NCI-H2107 (cell line): ENCODE measurements at places on chromosomes 7 and 10.

DNA sequence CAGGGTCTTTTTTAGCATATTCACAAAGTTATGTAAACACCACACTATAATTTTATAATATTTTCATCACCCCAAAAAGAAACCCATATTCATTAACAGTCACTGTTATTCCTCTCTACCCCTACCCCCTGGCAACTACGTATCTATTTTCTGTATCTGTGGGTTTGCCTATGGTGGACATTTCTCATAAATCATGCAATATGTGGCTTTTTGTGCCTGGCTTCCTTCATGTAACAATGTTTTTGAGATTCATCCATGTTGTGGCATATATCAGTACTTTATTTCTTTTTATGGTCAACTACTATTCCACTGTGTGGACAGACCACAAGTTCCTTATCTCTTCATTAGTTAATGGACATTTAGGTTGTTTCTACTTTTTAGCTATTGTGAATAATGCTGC lies 59.1 kb upstream of the PAPSS2 start:
- DNase-seq = no peak

GRCh38 chr10:52108236-52108635 lies 205.8 kb upstream of the DKK1 start:
- DNase-seq = no peak

DNA sequence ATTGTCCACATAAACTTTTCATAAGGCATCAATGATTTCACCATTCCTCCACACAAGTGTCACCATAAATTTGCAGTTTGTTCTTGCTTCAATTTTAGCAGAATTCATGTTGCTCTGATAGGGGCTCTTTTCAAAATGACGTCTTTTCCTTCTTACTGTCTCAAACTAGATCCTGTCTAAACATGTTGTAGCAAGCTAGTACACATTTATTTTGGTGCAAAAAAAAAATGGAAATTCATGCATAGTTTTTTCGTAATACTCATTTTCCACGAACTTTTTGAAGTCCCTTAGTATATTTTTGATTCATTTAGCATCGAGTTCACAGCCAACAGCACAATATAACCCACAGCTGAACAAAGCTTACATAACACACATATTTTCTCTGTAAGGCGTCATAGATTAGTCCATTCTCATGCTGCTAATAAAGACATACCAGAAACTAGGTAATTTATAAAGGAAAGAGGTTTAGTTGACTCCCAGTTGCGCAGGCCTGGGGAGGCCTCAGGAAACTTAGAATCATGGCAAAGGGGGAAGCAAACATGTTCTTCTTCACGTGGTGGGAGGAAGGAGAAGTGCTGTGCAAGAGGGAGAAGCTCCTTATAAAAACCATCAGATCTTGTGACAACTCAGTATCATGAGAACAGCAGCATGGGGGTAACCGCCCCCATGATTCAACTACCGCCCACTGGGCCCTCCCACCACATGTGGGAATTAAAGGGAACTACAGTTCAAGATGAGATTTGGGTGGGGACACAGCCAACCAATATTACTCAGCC lies 301.5 kb downstream of the CCDC3 start:
- DNase-seq = no peak

- no peak for DNase-seq
Observed at GRCh38 chr7:22499044-22499443, 944 bp downstream of the STEAP1B start.

GRCh38 chr10:17431871-17432311 lies 22.5 kb downstream of the ST8SIA6 start:
- no peak for DNase-seq

- peak; percentile 59 for DNase-seq
Observed at GRCh38 chr10:132297526-132297925, 10.2 kb downstream of the STK32C start.
